ENCODE measurements at places on chromosomes 11 and 22. TPM values are rescaled to one million over a fixed set of nuclear protein-coding genes. Genes with fewer than 3 reads are reported as not detected.

DNA sequence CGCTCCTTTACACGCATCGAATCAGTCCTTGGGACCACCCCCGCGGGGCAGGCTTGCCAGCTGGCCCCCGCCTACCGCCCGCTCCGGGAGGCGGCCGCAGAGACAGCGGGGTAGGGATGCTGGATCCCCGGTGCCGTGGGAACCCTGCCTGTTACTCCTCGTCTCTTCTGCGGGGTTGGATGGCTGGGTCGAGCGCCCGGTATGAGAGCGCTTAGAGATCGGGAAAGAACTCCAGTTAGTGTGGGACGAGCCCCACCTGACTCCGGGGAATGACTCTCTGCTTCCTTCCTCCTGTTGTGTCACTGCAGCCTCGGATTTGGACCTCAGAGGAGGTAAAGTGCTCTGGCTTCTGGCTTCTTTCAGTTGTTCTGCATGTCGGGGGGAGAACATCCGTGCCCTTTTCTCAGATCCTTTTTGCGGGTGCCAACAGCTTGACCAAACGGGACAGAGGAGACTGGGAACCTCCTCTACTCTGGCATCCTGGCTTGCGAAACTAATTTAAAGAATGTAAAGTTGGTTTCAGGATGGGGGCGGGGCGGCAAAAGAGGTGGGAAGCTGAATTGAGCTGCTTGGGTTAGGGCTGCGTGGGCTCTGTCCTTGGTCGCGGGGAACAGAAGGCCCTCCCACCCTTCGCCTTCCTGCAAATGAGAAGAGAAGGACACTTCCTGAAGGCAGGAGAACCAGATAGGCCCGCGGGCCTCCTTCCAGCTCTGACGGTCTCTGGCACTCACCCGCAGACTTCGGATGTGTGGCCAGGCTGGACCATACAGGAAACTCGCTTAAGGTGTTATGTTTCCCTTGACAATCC, 938 bp downstream of the LAYN start:
- peak overlapping the region; percentile 75 for H3K27ac ChIP-seq
- H3K36me3 ChIP-seq = no peaks in the 10 kb centered on the region
- DNase-seq = peak; percentile 46

DNA sequence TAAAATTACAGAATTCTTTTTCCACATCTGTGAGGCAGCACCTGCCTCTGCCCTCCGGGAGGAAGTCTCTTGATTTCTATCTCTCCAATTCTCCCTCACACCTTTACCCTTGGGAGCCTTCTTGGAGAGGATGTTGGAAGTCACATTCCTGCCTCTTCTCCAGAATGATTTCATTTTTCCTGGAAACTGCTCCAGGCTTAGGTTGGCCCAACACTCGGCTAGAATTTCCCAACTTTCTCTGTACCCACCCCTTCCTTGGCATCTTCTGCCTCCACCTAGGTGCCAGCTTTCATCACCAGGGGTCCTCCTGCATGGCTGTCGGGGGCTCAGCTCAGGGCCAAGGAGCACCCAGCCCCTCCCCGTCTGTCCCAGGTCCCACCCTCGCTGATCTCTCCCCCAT, 43.2 kb downstream of the SLCO2B1 start:
- H3K27ac ChIP-seq = peak overlapping the region; percentile 65
- no peaks in the 10 kb centered on the region for H3K27me3 ChIP-seq

DNA sequence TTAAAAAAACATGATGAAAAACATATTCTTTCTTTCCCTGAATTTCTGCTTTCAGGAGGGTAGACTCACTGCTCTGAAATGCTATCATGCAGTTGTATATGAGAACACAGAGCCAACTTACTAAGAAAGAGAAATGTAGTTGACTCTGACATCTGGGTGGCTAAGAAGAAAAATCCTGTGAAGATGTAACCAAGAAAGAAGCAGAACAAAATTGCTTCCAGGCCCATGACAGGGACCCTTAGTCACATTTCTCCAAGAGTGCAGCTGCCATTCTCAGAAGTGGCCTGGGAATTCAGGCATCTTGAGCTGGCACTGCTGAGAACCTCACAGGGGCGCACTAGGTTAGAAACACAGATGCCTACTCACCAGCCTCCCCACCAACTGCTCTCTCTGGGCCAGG, 73.6 kb downstream of the RPL27A start:
- peaks cover 67% of the 10 kb centered on the region for H3K4me1 ChIP-seq
- H3K36me3 ChIP-seq = no peaks in the 10 kb centered on the region
- no peaks in the 10 kb centered on the region for H3K27me3 ChIP-seq
- no peak overlapping the region for H3K4me3 ChIP-seq
- no peak for DNase-seq

- H3K27ac ChIP-seq = no peak overlapping the region
- H3K27me3 ChIP-seq = peaks cover 100% of the 10 kb centered on the region
- peaks cover 20% of the 10 kb centered on the region for H3K4me1 ChIP-seq
- no peaks in the 10 kb centered on the region for H3K36me3 ChIP-seq
- no peak for DNase-seq
Observed at GRCh38 chr22:26170112-26170492, 840 bp downstream of the SEZ6L start.

- H3K4me1 ChIP-seq = peaks cover 60% of the 10 kb centered on the region
- peak; percentile 81 for DNase-seq
- peak overlapping the region; percentile 39 for H3K4me3 ChIP-seq
- peaks cover 20% of the 10 kb centered on the region for H3K36me3 ChIP-seq
- H3K27me3 ChIP-seq = no peaks in the 10 kb centered on the region
- H3K27ac ChIP-seq = peak overlapping the region; percentile 50
Observed at GRCh38 chr11:859394-860131, 16.9 kb downstream of the TSPAN4 start.

GRCh38 chr11:27213232-27213660, 149.8 kb downstream of the CCDC34 start:
- H3K4me3 ChIP-seq = no peak overlapping the region
- H3K27me3 ChIP-seq = no peaks in the 10 kb centered on the region
- DNase-seq = no peak
- no peaks in the 10 kb centered on the region for H3K36me3 ChIP-seq
- H3K4me1 ChIP-seq = peaks cover 54% of the 10 kb centered on the region

GRCh38 chr22:26922806-26923205, 265.4 kb downstream of the MIAT start:
- no peak overlapping the region for H3K4me3 ChIP-seq
- H3K4me1 ChIP-seq = no peaks in the 10 kb centered on the region
- peaks cover 5% of the 10 kb centered on the region for H3K27me3 ChIP-seq
- no peak for DNase-seq
- no peak overlapping the region for H3K27ac ChIP-seq

DNA sequence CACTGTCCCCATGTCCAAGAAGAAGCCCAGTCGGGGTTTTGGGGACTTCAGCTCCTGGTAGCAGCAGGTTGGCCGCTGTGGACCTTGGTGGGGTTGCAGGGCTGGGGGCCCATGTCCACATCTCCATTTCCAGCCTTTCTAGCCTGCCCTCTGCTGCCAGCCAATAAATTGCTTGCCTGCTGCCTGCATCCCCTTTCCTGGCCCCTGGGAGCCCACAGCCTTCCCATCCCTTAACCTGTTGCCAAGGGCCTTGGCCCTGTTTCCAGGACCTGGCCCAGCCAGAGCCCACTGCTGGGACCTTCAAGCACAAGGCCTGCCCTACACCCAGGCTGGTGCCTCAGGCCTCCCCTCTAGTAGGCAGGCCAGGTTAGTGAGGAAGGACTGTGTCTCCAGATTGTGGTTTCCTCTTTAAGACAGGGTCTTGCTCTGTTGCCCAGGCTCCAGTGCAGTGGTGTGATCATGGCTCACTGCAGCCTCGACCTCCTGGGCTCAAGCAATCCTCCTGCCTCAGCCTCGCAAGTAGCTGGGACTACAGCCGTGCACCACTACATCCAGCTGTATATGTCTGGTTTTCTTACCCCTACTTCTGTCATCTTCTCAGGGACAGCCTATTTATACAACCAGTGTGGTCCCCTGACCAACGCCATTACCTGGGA, 29.7 kb downstream of the PPIL2 start:
- no peaks in the 10 kb centered on the region for H3K27me3 ChIP-seq
- peaks cover 31% of the 10 kb centered on the region for H3K4me1 ChIP-seq
- DNase-seq = no peak

DNA sequence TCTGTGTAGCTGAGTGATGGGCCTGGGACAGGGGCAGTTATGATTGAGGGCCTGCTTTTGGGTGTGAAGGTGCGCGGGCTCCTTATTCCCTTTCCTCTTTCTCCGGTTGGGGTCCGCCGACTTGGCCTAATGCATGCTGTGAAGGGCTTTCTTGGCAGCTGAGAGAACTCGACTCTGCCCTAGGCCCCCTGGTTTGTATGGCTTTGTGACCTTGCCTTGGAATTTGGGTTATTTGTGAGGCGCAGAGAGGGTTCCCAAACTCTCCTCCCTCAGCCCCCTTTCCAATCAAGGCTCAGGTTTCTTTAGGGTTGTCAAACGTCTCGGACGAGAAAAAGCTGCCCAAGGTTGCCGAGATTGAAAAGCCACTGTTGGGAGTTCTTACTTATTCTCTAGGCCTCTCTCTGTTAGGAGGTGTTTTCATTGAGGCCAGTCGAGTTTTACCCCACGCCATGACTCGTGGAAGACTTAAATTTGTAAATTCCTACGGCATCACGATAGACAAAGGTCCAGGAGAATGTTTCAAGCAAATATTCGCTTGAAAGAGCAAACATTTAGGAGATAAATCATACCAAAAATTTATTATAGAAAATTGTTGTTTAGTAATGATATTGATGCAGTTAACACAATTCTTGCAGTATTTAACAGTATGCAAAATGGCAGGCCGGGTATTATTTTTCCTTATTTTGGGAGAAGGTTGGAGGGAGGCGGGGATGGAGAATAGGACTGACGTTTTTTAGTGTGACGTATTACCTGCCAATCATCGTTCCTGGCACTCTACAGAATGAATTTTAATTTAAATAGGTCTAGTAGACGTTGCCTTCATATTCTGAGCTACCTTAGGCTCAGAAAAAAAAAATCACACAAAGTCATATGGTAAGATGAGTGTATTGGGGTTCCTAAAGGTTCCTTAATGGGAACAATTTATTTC, 689 bp downstream of the PDHX start:
- peaks cover 60% of the 10 kb centered on the region for H3K4me1 ChIP-seq
- no peaks in the 10 kb centered on the region for H3K27me3 ChIP-seq
- H3K36me3 ChIP-seq = no peaks in the 10 kb centered on the region
- H3K4me3 ChIP-seq = peak overlapping the region; percentile 91
- no peak for DNase-seq
- peak overlapping the region; percentile 98 for H3K27ac ChIP-seq

DNA sequence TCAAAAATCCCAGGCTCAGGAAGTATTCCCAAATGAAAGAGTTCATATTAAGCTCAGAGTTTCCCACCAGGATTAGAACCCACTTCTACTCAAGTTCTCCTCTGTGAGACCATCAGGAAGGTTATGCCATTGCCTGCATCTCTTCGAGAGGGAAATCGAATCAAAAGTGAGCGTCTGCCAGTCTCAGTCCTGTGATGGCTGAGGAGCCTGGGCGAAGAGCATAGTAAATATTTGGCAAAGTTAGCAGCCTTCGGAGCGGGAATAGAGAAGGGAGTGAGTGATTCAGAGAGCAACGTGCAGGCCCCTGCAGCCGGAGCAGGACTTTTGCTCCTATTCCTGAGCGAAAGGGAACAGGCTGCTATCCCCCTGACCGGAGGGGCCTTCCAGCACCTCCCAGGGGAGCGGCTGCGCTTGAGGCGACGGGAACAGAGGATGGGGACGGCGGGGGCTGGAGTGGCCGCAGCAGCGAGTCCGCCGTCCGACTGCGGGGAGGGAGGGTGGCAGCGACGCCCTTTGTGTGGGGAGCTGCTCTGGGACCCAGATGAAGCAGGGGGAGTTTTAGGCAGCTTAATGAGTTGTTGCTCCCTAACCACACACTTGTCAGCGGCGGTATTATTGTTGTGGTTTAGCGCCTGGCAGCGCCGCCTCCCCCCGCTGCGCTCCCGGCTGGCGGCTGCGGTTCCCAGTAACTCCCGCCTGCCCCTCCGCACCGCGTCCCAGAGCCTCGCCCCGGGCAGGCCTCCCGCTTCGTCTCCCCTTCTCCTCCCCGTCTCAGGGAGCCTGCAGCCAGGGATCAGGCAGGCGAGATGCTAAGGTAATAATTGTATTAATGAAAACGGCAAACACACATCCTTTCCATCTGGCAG, 21.7 kb upstream of the NRGN start:
- peak overlapping the region; percentile 68 for H3K4me3 ChIP-seq
- peak; percentile 56 for DNase-seq
- no peaks in the 10 kb centered on the region for H3K36me3 ChIP-seq
- peaks cover 92% of the 10 kb centered on the region for H3K27me3 ChIP-seq
- peak overlapping the region; percentile 78 for H3K27ac ChIP-seq

NRIP3 gene
- 1.9 TPM for total RNA-seq

ASCL2 gene
- total RNA-seq = not detected

F2 gene
- not detected for total RNA-seq

All from left ventricle myocardium inferior (tissue), 1 donor.